ENCODE measurements at places on chromosomes 12 and 14.

DNA sequence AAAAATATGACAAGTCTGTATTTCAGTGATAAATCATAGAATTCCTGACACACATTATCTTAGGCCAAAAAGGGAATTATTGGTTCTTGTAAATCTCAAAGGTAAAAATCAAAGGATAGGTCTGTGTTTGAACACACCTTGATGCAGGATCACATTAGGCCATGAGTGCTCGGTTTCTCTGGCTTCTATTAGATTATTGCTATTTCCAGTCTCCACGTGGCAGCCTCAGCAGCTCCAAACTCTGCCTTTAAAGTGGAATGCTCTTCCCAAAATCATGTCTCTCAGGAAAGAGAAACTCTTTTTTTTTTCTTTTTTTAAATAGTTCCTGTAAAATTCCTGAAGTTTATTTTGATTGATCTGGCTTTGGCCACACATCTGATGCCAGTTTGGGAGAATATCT lies 105.6 kb upstream of the FRMD6 start:
- DNase-seq: no peak

- no peak for DNase-seq
These were observed 49.8 kb downstream of the NOC4L start for GRCh38 chr12:132194056-132194455.

- no peak for DNase-seq
These were observed 460.3 kb downstream of the EGLN3 start for GRCh38 chr14:33490555-33490954.

DNA sequence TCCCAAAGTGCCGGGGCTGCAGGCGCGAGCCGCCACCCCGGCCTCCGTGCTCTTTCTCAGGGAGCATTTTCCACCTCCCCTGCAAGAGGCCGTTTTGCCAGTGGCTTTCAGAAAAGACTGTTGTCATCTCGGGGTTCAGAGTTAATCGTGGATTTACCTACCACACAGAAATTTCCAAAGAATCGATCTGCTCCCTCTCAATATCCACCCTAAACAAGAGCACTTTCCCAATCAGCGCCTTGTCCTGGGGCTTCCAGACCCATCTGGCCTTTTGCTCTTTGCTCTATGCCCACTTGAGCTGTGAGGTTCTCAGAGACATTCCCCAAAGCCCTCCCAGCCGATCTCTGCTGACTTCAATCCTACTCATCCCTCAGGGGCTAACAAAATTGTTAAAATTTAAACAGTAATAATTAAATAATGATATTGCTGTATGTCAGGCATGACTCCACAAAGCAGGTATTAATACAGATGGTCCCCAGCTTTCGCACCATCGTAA lies 86.6 kb downstream of the NINJ2 start:
- DNase-seq: no peak

- no peak for DNase-seq
These were observed 231.0 kb upstream of the HMGA2 start for GRCh38 chr12:65593239-65593701.

DNA sequence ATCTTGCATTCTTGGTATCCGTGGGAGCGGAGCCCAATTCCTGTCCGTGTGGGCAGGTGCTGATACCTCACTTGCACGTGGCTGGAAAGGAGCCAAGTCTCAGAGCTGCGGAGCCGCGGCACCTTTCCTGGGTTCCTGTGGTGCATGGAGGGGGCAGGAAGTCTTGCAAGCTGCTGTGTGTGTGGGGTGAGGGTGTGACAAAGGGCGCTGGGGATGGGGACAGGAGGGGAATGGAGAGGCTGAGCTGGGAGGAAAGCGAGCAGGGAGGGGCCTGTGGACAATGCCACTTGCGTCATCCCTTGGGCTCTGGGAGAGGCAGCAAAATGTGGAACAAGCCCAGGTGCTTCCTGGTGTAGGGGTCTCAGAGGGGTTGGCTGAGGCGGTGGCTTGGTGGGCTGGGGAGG lies 86.7 kb downstream of the CALM1 start:
- DNase-seq: no peak

GRCh38 chr14:90495357-90496276 lies 98.8 kb downstream of the CALM1 start:
- no peak for DNase-seq

DNA sequence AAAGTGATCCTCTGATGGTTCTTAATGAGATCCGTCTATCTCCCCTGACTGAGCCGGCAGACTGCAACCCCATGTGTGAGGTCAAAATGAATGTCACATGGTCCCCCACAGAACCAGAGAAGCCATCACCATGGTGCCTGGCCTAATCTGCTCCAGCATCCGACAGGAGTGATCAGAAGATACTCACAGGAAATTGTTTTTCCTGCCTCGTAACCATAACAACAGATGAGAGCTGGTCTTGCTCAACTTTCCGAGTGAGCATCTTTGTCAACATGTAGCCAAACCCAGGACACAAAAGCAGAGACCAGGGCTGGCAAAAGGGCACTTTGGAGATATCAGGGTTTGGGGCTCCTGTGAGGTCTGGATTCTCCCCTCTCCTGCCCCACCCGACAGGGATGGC lies 72.1 kb upstream of the C14orf180 start:
- no peak for DNase-seq

DNA sequence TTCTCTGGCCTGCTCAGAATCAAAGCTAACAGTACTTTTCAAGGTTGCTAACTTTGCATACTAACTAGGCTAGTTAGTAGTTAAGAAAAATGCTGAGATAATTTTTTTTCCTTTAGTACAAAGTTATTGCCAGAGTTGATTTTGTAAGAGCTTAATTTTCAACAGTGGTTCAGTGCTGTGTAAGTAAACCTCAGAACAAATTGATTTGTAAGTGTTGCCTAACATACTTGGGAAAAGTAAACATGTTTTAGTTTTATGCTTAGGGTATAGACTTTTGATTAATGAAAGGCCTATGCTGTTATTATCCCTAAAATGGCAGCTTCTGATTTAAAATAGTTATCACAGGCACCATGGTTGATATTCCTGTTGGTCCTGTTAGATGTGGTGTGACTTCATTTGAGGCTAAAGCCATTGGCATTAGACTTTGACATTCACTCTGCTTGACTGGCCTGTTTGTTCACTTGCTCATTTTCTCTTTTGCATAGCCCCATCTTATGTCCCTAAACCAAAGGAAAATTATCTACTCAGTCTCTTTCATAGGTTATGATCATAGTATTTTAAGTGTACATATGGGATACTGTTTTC lies 5.2 kb downstream of the CMAS start:
- DNase-seq: no peak

DNA sequence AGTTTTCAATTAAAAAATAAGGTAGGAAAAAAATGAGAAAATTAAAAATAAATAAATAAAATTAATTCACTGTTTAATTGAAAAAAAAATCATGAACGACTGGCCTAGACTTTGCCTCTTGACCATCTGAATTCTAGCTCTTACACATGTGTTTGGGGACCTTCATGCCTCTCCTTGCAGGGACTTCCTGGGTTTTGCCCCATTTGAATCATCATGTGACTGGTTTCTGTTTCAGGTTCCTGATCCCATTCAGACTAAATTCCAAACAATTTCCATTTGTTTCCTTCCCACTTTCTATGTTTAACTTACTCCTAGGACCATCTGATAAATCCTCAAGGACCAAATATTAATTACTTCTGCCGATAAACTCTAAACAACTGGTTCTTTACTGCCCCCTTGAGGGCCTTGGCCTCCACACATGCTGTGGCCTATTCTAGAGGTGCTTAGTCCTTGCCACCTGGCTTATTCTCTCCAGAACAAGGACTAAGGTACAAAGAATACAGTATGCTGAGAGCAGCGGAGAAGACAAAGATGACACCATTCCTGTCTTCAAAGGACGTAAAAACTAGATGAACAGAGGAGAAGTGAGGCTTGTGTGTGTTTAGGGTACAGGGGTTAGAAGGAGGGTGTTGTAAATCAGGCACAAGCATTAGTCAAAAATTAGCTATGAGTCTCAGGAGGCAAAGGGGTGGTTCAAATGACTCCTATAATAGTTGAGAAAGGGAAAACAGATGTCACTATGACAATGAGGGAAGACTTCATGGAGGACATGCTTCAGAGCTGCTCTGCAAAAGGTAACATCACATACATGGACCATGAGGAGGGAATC lies 125.8 kb upstream of the AVPR1A start:
- no peak for DNase-seq

GRCh38 chr14:94632305-94632590 lies 20.1 kb downstream of the SERPINA3 start:
- no peak for DNase-seq

DNA sequence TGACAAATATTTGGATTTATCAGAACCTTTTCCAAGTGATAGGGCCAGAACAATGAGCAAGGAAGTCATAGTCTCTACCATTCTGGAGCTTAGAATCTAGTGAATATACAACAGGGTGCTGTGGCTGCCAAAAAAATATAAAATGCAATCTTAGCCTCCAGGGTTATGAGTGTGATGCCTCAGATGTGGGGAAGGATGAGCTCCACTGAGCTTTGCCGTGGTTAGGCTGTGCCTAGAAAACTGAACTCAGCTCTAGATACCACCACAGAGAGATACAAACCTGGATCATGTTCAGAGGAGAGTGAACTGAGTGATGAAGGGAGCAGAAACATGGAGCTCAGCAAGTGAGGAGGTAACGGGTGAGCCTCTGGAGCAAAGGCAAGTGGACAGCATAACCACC lies 138.1 kb upstream of the HIF1A start:
- DNase-seq: no peak

DNA sequence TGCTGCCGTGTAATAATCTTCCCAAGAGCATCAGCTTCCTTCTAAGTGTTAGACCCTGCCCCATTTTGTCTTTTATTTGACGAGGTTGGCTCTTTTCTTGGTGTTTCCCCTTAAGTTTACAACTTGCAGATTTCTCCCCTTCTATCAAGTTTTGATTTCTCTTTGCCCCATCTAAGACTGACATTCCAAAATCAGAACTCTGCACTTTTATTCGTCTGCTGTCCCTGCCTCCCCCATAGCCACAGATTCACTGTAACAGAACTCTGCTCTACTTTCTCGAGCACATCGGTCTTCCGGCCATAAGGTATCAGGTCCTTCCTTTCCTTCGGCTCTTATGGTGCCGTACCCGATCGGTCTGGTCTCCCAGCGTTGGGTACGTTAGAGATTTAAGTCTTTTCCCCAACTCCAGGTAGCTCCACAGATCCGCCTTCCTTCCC lies 563 bp downstream of the DCP1B start:
- no peak for DNase-seq

GRCh38 chr12:54991991-54992375 lies 7.4 kb upstream of the TESPA1 start:
- no peak for DNase-seq

GRCh38 chr14:42929806-42930480 lies 1323.3 kb downstream of the LRFN5 start:
- no peak for DNase-seq
